ENCODE measurements at places on chromosomes 12 and 14.

GRCh38 chr12:130177635-130178242 is 15.5 kb downstream of the FZD10 start:
- no peak for DNase-seq

- no peak for DNase-seq
These were observed 33.2 kb downstream of the RPH3A start for GRCh38 chr12:112824701-112825100.

DNA sequence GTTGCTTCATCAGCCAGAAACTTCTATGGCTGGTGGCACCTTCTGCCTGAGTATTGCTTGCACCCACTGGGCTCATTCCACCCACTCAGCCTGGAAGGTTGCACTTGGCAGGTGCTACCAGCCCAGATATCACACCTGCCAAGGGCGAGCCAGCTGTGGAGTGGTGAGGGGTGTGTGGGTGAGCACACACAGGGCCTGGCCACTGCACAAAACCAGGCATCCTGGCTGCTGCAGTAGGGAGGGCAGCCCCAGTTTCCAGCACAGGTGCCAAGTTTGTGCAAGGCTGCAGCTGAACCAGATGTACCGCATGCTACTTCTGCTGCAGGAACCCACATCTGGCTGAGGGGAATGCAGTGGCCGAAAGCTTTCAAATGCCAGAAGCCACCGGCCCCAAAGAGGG is 1147.8 kb downstream of the FSCB start:
- no peak for DNase-seq

- no peak for DNase-seq
These were observed 393.3 kb upstream of the RPL10L start for GRCh38 chr14:47044841-47045240.

- no peak for DNase-seq
These were observed at the start of gene BAZ1A for GRCh38 chr14:34875031-34875922. Gene BAZ1A, minus strand, starts transcription at chr14:34875360. Its CDS starts 756 bp downstream, at chr14:34874604.

DNA sequence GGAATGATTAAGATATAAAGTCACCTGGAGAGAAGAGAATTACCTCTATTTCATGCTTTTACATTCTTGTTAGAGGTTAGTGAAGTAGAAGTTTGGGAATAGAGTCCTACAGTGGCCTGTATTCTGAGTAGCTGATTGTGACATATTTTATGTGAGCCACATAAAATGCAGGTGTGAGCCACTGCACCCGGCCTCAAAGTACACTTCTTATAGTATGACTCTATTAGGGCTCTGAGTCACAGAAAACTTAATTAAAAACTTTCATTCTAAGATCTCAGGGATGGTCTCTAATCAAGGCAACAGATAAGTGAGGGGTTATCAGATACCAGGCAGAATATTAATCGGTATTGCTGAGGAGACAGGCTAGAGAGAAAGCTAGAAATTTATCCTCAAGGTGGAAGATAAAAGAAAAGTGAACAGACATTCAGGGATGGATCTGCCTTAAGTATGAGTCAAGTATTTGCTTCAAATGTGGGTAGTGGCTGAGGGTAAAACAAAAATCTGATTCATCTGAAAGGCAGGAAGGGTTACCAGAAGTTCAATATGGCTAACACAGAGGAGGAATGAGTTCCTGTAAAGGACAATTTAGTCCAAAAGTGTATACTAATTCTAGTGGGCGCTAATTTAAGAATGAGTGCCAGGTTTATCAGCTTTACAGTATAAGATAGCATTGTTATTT is 5.5 kb upstream of the G2E3 start:
- no peak for DNase-seq

All from thoracic aorta (tissue), 2 donors.